NCI-H2227 treated with DMSO at 0.1 percent for 48 hours (cell line): ENCODE measurements at places on chromosomes 1 and 21.

GRCh38 chr1:155454096-155454495, 108.5 kb downstream of the ASH1L start:
- DNase-seq: no peak

DNA sequence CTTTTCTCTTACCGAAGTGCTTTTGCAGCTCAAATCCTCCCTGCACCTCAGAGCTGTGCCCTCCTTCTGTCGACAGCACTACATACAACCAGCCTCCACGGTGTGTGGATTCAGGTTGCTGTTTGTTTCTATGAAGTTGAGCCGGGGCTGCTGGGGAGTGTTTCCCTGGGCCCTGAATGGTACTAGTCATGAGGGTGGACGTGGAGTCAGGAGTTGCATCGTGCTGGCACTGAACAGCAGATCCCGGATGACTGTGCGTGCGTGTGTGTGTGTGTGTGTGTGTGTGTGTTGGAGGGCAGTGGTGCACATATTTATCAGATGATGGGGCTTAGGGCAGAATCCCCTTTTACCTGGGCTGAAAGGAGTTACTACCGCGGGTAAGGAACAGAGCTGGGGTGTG, 47.0 kb downstream of the ACTL8 start:
- DNase-seq: no peak

DNA sequence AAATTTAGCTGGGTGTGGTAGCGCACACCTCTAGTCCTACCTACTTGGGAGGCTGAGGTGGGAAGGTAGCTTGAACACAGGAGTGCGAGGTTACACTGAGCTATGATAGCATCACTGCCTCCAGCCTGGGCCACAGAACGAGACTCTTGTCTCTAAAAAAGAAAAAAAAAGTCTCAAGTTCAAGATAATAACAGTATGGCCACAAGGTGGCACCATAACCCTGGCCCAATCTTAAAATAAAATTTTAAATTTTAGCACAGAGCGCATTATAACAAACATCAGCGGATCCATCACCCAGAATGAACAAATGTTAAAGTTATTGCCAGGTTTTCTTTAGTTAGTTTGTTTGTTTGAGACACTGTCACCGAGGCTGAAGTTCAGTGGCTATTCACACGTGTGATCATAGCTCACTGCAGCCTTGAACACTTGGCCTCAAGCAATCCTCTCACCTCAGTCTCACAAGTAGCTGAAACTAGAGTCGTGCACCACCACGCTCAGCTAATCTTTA, 2.9 kb upstream of the HTR6 start:
- DNase-seq: no peak

GRCh38 chr1:27632387-27633297, 2.3 kb downstream of the FGR start:
- no peak for DNase-seq

DNA sequence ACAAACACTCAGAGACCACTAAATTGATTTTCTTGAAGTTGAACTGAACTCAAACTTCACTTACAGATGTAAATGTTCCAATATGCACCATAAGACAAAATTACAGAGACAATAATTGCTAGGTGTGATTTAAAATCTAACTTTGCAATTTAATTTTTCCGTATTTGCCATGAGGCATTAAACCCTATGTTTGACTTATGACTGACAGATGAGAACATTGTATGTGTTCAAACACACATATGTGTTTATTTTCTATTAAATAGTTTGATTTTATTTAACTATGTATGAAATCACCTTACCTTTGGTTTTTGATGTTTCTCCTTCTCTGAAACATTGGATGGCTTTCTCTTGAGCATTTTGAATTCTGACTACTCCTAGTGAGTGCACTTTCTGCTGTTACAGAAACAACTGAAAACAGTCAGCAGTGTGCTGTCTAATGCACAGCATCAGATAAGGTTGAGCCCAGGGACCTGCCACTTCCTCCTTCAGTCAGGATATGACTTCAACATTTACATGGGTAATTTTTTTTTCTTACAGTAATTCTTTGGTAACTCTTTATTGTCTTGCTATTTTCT, at the start of gene SAMSN1:
SAMSN1 (minus strand) TSS at position 410 of the 575 bp plus-strand sequence; CDS start at position 356, 54 bp downstream.
- no peak for DNase-seq

DNA sequence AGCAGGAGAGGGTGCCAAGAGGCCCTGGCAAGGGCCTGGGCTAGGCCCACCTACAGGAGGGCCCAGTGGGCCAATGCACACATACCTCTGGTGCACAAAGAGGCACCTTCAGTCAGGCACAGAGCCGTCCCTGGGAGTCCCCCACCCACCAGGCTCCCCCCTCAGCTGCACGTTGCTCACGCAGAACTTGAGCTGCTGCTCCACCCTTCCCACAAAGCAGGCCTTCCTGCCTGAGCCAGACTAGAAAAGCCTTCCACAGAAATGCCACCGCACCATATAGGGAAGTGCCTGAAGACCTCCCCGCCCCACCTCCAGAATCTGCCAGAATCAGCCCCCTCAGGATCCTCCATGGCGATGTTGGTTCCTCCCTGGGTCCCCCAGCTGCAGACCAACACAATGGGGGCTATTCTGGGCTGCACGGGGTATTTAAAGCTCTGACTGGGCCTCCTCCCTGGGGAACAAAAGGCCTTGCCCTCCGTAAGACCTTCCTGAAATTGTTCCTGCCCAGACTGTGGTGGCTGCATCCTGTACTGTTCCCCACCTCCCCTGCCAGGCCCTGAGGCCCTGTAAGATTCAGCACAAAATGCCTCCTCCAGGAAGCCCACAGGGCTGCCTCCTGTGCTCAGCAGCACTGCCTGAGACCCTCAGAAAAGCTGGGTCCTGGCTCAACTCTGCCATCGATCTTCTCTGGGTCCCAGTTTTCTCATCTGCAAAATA, 27.2 kb downstream of the HSPG2 start:
- DNase-seq: no peak

- no peak for DNase-seq
Measured at GRCh38 chr1:206924592-206925105, 2.9 kb upstream of the FCMR start.

DNA sequence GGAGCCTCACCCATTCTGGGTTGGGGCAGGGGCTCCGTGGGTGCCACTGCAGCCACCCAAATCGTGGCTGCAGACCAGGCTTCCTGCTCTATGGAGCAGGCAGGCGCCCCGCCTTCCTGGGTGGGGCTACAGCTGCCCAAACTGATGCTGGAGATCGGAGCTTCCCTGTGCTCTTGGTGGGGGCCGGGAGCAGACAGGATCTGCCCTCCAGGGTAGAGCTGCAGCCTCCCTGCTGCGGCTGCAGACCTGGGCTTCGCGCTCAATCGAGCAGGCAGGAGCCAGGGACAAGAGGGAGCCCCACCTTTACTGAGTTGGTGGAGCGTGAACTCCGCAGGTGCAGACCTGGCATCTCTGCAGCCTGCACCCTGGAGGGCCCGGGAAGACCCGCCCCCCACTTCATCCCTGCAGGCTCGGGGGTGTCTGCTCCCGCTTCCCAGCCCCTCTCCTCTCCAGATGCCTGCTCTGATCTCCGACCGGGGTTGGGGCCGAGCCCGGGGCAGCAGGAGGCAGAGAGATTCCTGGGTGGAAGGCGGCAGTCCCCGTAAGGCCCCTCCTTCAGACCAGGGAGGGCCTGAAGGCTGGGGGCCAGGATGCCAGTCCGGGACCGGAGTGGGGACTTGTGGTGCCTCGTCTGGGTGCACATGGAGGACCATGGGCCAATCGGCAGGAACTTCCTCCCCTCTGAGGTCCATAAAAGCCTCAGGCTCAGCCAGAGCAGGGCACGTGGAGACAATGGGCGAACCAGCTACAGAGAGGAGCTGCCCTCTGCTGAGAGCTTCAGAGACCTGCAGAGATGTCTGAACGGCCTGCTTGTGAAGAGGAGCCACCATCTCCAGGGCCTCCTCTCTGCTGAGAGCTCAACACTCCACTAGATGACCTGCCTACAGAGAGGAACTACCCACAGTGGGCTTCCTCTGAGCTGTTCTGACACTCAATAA, 359.3 kb downstream of the SMYD3 start:
- no peak for DNase-seq

DNA sequence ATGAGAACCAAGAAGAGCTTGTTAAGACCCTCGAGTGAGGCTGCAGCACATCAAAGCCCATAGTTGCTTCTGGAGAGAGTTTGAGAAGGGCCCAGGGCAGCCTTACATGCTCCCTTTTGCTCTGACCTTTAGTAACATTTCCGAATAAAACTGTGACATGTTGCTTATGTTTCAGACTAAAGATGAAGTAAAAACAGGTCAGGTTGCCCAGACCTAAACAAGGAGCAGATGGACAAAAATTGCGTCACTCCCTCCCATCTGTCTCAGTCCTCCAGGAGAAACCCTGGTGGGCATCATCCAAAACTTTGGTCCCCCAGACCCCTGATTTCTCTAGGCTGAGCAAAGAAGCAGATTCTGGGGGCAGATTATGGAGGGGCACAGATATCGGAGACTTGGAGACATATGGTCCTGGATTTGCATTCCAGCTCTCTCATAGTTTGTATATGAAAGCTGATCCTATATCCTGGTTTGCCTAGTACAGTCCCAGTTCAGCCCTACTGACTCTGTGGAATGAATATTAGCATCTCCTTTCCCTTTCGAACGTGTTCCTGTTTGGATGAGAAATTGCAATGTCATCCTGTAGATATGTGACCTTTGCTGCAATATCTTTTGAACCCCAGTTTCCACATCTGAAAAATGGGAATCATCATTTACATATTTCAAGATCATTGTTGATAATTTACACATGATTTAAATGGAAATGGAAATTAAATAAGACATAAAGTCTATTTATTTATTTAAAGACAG, 304.9 kb upstream of the USP24 start:
- DNase-seq: no peak

- no peak for DNase-seq
Measured at GRCh38 chr1:210938416-210938925, 195.5 kb downstream of the KCNH1 start.

DNA sequence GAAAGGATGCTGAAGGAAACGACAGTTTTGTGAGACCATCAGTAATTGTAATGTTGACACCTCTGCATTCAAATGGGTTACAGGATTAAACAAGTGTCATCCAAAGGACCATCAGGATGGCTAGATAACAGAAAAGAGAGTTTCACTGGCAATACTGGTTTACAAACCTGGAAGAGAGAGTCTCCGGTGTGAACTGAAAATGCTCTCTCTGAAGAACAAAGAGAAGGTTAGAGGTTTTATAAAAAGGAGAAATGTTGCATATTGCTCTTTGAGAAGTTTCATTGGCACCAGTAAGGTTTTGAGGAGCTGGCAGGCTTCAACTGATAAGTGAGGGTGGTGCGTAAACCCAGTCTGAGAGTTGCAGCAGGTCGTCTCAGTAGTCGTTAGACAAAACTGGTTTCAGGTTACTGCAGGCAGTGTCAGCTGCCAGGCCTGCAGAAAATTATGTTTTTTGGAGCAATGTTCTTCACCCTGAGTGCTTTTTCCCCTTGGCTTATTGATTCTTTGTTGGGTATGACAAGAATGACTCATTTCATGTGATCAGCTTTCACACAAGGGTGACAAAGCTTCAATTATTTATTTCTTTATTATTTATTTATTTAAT, 42.2 kb downstream of the KCNK1 start:
- DNase-seq: no peak

GRCh38 chr1:197948926-197949899, 32.0 kb downstream of the LHX9 start:
- no peak for DNase-seq

GRCh38 chr1:85451236-85451830, 13.6 kb downstream of the DDAH1 start:
- no peak for DNase-seq

- DNase-seq: no peak
Measured at GRCh38 chr1:58000116-58000515, 546.4 kb downstream of the OMA1 start.

DNA sequence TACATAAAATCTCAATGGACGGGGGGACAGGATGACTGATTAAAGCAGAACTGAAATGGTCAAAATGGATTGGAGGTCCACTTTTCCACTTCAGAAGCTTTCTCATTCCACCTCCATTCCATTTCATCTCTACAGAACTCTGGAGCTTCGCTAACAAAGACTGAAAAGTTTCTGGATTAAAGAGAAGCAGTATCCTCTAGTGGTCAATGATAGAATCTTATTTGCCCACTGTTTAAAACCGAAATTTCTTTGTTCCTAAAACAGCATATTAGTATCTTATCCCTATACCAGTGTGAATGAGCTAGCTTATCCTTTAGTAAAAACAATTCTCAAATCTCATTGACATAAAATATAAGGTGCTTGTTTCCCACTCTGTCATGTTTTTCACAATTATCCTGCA, 890.6 kb downstream of the KCNT2 start:
- peak; percentile 45 for DNase-seq

DNA sequence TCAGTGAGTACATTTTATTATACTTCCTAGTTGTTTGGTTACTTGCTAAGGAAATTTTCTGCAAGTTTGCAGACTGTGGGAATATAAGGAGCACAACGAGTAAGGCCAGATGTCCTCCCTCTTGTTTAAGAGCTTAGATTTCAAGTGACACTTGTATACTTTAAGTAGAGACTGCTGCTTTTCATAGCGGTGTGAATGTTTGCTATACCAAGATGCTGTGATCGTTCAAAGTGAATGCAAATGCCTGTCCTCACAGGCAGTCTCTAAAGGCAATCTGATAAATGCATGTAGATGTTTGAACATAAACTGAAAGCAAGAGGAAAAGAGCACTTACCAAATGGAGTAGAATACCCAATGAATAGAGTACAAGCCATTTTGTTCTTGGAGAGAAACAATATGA, 226.4 kb downstream of the NRIP1 start:
- no peak for DNase-seq
